ENCODE measurements at places on chromosomes 11 and 22. TPM values are rescaled to one million over a fixed set of nuclear protein-coding genes. Genes with fewer than 3 reads are reported as not detected.
A peak's percentile ranks its signal among the peaks of the same experiment; 100 is the strongest.

DNA sequence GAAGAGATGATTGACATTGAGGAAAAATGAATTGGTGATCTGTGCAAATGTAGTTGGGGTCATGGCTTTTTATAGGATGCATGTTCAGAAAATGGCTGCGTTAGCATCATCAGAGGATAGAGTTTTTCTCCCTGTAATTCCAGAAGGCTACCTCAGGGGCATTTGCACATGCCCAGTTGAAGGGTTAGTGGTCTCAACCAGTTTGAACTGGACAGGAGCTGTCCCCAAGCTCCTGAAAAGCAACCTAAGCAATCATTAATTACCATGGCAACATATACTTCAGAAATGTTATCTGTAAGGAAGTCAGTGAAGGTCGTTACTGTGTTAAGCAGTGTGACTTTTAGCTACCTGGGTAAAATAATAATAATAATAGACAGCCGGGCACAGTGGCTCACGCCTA, 29.3 kb downstream of the TUG1 start:
- H3K4me1 ChIP-seq = no peaks in the 10 kb centered on the region
- no peaks in the 10 kb centered on the region for H3K36me3 ChIP-seq

DNA sequence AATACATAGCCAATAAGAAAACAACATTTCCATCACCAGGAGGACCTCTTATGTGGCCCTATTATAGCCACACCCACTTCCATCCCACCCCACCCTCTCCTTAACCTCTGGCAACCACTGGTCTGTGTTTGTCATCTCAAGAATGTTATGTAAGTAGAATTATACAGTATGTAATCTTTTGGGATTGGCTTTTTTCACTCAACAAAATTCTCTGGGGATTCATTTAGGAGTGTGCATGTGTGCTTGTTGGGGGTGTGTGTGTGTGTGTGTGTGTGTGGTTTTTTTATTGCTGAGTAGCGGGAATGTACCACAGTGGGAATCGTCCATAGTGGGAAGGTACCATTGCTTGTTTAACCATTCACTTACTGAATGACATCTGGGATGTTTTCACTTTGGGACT, 5.2 kb downstream of the KCNJ5 start:
- no peak overlapping the region for H3K4me3 ChIP-seq
- no peak overlapping the region for H3K27ac ChIP-seq
- no peaks in the 10 kb centered on the region for H3K4me1 ChIP-seq
- no peaks in the 10 kb centered on the region for H3K36me3 ChIP-seq
- no peak for DNase-seq

- peak overlapping the region; percentile 43 for H3K27ac ChIP-seq
- H3K36me3 ChIP-seq = peaks cover 16% of the 10 kb centered on the region
- no peaks in the 10 kb centered on the region for H3K27me3 ChIP-seq
- peaks cover 21% of the 10 kb centered on the region for H3K4me1 ChIP-seq
- H3K4me3 ChIP-seq = no peak overlapping the region
- DNase-seq = no peak
These were observed 6.0 kb downstream of the KBTBD4 start for GRCh38 chr11:47572715-47573255.

DNA sequence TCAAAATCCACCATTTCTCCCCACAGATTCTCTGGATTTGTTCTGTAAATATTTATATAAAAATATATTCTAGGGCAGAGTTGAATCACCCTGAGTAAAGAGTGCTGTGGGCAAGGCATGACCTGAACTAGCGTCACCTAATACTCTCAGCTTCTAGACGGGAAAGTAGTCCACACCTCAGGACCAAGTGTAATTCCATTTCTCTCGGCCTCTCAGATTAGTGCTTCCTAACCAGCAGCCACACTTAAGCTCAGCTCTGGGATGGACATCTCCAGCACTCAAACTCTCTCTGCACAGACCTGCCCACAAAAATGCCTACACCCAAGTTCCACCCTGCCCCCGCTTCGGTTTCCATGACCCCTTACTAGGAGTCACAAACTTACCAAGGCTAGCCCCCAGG, 5.3 kb downstream of the SPTBN2 start:
- H3K4me1 ChIP-seq = no peaks in the 10 kb centered on the region
- H3K36me3 ChIP-seq = no peaks in the 10 kb centered on the region
- DNase-seq = no peak
- H3K4me3 ChIP-seq = no peak overlapping the region
- H3K27ac ChIP-seq = no peak overlapping the region

DNA sequence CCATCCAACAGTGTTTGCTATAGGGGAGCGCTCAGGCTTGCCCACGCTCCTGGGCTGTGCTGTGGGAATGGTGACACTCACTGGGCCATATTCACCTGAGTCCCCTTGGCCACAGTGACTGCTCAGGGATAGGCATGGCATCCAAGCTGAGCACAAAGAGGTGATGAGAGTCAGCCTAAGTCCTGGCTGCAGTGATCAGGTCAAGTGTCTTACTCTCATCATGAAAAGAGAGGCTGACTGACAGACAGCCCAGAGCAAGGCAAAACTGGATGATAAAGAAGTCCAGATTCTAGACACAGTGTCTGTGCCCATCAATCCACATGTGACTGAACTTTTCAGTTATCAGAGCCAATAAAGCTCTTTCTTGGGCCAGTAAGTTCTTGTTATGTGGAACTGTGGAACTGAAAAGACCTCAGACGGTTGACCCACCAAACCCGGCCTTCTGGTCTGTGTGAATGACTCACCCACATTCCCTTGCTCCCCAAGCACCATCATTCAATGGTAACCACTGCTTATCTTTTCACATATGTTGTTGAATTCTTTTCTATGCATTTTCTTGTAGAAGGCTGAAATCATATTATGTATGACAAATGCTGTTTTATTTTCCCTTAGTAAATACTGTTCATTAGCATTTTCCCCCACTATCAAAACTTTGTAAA, 43.2 kb upstream of the YPEL1 start:
- H3K4me3 ChIP-seq = no peak overlapping the region
- H3K27me3 ChIP-seq = no peaks in the 10 kb centered on the region
- H3K27ac ChIP-seq = no peak overlapping the region
- peaks cover 6% of the 10 kb centered on the region for H3K4me1 ChIP-seq
- peak; percentile 70 for DNase-seq

GRCh38 chr11:70490723-70491558, 92.6 kb downstream of the CTTN start:
- no peak for DNase-seq
- no peaks in the 10 kb centered on the region for H3K36me3 ChIP-seq
- H3K4me1 ChIP-seq = no peaks in the 10 kb centered on the region
- no peak overlapping the region for H3K4me3 ChIP-seq

DNA sequence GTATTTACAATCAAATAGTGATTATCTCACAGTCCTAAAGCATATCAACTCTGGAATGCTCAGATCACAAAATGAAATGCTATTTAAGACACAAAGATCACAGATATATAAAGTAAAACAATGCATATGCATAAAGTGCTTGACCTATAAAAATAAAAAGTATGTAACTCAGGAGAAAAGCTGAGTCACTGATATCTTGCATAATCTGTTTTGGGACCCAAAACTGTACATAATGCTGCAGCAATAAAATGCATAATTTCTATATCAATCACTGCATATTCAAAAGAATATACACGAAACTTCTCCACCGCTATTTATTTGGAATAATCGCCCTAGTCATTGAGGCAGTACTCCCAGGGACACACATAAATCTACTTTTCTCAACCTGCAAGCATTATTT, 34.9 kb upstream of the GRIA4 start:
- no peak overlapping the region for H3K4me3 ChIP-seq
- no peak for DNase-seq
- no peaks in the 10 kb centered on the region for H3K4me1 ChIP-seq
- no peaks in the 10 kb centered on the region for H3K27me3 ChIP-seq

The DGAT2 gene
- 2.3 TPM for total RNA-seq

The KCNJ11 gene
- total RNA-seq = not detected

The BCL2L13 gene
- 56.2 TPM for total RNA-seq

Measured in fibroblast of lung (primary cell).